ENCODE measurements at places on chromosomes 3 and 15. TPM values are rescaled to one million over a fixed set of nuclear protein-coding genes. Genes with fewer than 3 reads are reported as not detected.

GRCh38 chr3:79885407-79885806 is 117.6 kb upstream of the ROBO1 start:
- no peaks in the 10 kb centered on the region for H3K4me1 ChIP-seq
- no peak for DNase-seq
- H3K27me3 ChIP-seq, result no peaks in the 10 kb centered on the region
- H3K36me3 ChIP-seq, result no peaks in the 10 kb centered on the region
- no peak overlapping the region for H3K27ac ChIP-seq
- H3K4me3 ChIP-seq, result no peak overlapping the region

- H3K27me3 ChIP-seq, result peaks cover 6% of the 10 kb centered on the region
- no peaks in the 10 kb centered on the region for H3K36me3 ChIP-seq
- H3K4me1 ChIP-seq, result no peaks in the 10 kb centered on the region
- DNase-seq, result no peak
- no peak overlapping the region for H3K27ac ChIP-seq
Observed at GRCh38 chr15:92681141-92681631, 25.6 kb upstream of the FAM174B start.

DNA sequence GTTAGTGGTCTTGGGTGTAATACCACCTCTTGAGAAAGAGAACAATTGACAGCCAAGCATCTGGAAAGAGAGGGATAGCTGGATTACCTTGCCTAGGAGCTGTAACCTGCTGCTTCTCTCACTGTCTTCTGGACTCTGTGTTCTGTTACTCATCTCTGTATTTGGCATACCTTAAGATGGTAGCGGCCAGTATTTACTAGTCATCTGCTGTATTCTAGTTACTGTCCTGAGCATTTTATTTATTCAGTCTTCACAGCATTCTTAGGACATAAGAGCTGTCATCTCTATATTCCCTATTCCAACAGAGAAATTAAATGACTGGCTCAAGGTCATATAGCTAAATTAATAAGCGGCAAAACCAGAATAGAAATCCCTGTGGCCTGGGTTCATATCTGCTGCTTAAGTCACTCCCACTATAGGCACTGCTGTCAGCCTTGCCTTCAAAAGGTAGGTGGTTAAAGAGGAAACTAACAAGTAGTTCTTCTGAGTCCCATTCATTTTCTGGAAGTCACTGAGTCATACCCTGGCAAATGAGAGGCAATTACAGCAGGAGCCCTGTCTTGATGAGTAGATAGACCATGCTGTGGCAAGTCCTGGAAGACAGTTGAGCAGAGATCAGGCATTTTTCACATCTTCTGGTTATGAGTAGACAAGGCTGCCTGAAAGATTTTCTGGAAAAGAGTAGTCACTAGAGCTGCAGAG is 68.2 kb downstream of the RAB7A start:
- no peaks in the 10 kb centered on the region for H3K27me3 ChIP-seq
- H3K27ac ChIP-seq, result peak overlapping the region; percentile 34
- DNase-seq, result peak; percentile 42
- H3K4me1 ChIP-seq, result peaks cover 54% of the 10 kb centered on the region
- H3K4me3 ChIP-seq, result no peak overlapping the region

GRCh38 chr3:182451871-182452270 is 341.4 kb upstream of the ATP11B start:
- no peak overlapping the region for H3K4me3 ChIP-seq
- no peak overlapping the region for H3K27ac ChIP-seq
- H3K27me3 ChIP-seq, result no peaks in the 10 kb centered on the region

DNA sequence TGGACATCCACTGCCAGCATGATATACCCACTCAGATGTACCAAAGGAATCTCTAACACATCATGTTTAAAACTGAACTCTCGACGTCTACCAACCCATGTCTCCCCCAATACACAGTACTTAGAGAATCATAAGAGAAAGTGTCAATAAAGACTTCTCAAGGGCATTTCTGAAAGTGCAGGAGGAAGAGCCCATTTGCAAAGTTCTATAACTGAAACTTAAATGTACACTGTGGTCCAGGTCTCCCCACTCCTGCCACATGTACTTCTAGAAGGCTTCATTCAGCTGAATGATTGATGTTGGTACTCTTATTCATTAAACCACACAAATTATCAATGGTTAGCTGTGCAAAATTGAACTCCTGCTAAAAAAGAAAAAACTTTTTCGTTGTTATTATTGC is 31.8 kb downstream of the HERC1 start:
- H3K27me3 ChIP-seq, result no peaks in the 10 kb centered on the region
- H3K27ac ChIP-seq, result no peak overlapping the region
- no peaks in the 10 kb centered on the region for H3K36me3 ChIP-seq
- H3K4me3 ChIP-seq, result no peak overlapping the region
- no peaks in the 10 kb centered on the region for H3K4me1 ChIP-seq
- no peak for DNase-seq

DNA sequence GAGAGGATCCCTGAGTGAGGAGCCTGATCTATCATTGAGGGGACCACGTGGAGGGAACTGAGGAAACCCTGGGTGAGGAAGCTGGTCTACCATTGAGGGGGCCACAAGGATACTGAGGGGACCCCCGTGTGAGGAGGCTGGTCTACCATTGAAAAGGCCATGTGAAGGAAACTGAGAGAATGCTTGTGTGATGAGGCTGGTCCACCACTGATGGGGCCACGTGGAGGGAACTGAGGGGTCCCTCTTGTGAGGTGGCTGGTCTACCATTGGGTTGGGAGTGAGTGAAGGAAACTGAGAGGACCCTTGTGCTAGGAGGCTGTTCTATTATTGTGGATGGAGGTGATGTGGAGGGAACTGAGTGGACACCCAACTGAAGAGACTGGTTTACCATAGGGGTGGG is 161.3 kb downstream of the FBLN2 start:
- H3K4me3 ChIP-seq, result no peak overlapping the region
- H3K27me3 ChIP-seq, result no peaks in the 10 kb centered on the region
- no peak for DNase-seq

DNA sequence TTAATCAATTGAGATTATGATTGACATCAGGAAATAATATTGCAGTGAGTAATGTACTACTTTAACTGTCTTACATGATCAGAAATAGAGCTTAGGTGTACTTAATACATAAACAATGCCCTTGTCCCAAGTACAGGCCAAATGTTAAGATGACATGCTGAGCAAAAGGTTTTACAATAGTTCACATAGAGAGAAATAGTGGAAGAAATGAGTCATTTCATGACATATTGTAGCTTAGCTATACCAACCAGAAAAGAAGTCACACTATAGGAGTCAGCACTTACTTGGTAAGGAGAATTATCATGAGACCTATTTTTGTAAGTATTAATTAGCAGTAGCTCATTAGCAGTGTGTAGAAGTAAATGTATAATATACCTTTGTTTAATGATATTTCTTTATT is 96.4 kb upstream of the NANOGP8 start:
- no peaks in the 10 kb centered on the region for H3K27me3 ChIP-seq
- no peak overlapping the region for H3K27ac ChIP-seq
- peak; percentile 3 for DNase-seq
- no peaks in the 10 kb centered on the region for H3K36me3 ChIP-seq
- no peaks in the 10 kb centered on the region for H3K4me1 ChIP-seq
- H3K4me3 ChIP-seq, result no peak overlapping the region

The GABRA5 gene
- not detected for total RNA-seq

The TGM5 gene
- total RNA-seq, result not detected

The PLSCR2 gene
- not detected for total RNA-seq

The NPAP1 gene
- not detected for total RNA-seq

Measured in HCT116 (cell line).